Airway epithelial cell (primary cell): ENCODE measurements at places on chromosomes 2 and 18. TPM values are rescaled to one million over a fixed set of nuclear protein-coding genes. Genes with fewer than 3 reads are reported as not detected.

NGEF gene
- 3.6 and 7.6 TPM in 2 replicates for total RNA-seq

RSAD2 gene
- not detected in 2 replicates for total RNA-seq

KIF1A gene
- total RNA-seq = not detected in 2 replicates

TBR1 gene
- total RNA-seq = not detected in 2 replicates

REG1A gene
- total RNA-seq = not detected in 2 replicates

IGFBP5 gene
- total RNA-seq = 1.3 and 5.6 TPM in 2 replicates

KCNJ13 gene
- not detected in 2 replicates for total RNA-seq

CNTNAP5 gene
- total RNA-seq = not detected in 2 replicates

KYNU gene
- total RNA-seq = 22.4 and 24.9 TPM in 2 replicates

FER1L5 gene
- 0.21 TPM in 1 of 2 replicates, not detected in the other for total RNA-seq

MALL gene
- 126 and 169 TPM in 2 replicates for total RNA-seq

MARCO gene
- not detected in 2 replicates for total RNA-seq
